ENCODE measurements at places on chromosomes 3 and 15.

DNA sequence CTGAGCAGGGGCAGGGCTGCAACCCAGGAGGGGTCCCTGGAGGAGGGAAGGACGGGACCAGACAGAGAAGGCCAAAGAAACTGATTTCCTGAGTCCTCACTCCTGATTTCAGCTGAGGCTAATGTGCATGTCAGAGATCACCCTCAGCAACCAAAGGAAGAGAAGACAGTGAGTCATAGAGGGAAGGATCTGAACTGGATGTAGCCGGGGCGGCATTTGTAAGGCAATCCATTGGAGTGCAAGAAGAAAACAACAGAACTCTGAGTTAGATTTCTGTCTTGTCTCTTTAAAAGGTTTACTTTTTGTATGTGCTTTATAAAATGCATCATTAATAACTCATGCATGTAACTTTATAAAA lies 105.3 kb upstream of the AGBL1 start:
- DNase-seq: no peak

DNA sequence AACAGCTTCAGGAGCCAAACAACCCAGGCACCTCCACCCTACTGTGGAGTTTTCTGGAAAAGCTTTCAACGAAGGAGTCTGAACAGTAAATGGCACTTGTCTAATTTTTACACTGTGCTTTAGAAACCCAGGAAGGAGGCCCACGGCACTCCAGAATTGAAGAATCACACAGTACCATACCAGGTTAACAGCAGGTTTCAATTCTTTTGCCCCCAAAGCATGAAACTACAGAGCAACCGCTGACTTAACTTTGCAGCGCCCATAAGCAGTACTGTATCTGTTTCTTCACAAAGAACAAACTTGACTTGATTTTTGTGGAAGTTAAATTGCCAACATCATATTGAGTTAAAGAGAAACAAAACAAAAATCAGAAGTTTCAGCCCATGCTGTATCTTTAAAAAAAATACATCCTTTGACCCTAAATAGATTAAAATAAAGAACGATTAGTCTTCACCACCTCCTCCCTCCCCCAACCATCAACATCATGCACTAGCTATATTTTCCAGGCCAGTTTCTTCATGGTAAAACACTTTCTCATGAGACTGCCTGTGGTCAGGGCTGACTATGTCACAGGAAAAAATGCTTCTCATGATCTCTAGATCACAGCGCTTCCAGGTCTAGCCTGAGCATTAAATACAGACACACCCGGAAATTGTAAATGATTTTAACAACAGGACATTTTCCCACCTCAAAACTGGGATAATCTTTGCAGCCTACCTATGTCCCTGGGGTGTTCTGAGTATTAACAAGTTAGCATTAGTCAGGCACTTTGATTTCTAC lies 456.3 kb downstream of the FOXP1 start:
- DNase-seq: no peak

GRCh38 chr3:29521751-29522150 lies 240.9 kb downstream of the RBMS3 start:
- no peak for DNase-seq

GRCh38 chr3:169998668-169999131 lies 32.1 kb downstream of the SEC62 start:
- DNase-seq: no peak

DNA sequence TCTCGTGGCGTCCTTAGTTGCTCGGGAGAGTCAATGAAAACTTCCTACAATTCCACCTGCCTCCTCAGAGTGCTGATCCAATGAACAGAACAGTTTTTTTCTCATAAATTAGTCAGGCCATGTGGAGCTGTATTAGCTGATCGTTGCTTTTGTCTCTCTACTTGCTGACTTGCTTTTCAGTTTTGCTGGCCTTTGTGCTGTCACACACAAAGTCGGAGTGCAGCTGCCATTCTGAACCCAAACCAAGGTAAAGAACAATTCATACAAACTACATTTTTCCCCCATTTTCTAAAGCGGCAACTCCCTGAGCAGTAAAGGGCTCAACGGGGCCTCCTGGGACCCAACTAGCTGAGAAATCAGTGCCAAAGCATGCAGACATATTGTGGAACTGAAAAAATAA lies 43.1 kb downstream of the MEIS2 start:
- DNase-seq: no peak

- no peak for DNase-seq
Measured at GRCh38 chr15:40091861-40092255, 16.8 kb downstream of the BMF start.

GRCh38 chr3:146404436-146404835 lies 64.9 kb downstream of the PLSCR2 start:
- no peak for DNase-seq

- no peak for DNase-seq
Measured at GRCh38 chr3:151631946-151632345, 101.8 kb upstream of the AADACL2 start.

DNA sequence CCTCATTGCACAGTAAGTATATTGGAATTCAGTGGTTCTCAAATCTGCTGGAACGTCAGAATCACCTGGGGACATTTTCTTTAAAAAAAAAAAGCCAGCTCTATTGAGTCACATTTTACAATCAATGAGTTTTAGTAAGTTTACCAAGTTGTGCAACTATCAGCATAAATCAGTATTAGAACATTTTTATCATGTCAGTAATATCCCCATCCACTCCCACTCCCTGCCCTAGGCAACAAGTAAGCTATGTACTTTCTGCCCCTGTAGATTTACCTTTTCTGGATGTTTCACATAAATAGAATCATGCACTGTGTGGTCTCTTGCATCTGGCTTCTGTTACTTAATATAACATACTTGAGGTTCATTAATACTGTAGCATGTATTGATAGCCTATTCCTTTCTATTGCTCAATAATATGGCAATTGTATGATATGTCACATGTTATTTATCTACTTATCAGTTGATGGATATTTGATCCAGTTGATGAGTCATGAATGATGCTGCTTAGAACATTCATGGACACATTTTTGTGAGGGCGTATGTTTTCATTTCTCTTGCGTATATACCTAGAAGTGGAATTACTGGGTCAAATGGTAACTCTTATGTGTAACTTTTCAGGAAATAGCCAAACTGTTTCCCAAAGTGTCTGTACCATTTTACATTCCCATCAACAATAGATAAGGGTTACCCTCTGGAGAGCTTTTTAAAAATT lies 180.5 kb downstream of the THSD4 start:
- no peak for DNase-seq

DNA sequence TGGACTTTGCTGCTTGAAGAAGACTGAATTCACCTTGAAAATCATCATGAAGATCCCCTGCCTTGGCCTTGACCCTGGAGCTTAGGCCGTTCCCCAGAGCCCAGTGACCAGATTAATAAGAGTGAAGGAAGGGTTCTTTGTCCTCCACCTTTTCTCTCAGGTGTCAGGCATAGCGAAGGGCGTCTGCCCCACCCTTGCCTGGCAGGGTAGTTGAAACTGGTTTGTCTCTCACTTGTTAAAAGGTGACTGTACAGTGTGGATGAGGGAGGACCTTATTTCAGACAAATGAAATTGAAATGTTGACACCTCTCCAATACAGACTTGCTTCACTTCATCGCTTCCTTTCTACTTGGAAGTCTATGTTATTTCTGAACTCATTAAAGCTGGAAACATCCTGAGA lies 223.7 kb upstream of the BHLHE40 start:
- DNase-seq: no peak

- no peak for DNase-seq
Measured at GRCh38 chr3:134594331-134594741, 56.5 kb downstream of the KY start.

- DNase-seq: no peak
Measured at GRCh38 chr15:55282284-55282833, 7.3 kb downstream of the RAB27A start.

DNA sequence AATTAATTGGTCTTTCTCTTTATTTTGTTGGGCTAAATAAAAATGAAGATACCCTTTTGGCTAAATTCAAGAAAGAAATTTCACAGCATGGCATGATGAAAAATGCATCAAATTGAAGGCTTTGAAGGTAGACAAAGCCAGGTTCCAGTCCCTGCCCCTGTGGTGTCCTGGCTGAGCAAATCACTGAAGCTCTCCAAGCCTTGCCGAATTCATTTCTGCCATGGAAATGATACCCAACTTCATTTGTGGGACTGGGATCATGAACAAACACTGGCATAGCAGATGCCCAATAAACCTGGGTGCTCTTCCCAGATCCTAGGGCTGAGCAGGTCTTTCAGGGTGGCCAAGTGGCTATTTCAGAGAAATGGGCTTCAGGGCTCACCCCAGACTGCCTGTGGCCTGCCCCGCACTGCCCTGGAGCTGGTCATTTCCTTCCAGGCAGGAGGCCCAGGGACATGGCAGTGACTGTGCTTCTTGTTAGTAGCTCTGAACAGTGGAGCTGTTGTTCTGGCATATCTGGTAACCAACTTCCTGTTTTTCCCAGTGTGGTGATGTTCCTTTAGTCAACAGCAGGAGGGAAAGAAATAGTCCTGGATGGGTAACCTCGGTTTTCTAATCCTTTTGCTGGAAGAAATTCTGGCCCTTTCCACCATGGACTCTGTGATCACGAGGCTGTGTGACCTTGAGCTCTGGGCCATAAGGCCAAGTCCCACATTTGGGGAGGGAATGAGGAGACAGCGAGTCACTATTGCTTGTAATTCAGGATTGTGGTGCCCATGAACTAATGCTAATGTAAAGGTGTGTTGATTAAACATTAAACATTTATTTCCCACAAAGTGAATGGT lies 47.6 kb downstream of the CTDSPL start:
- DNase-seq: no peak

DNA sequence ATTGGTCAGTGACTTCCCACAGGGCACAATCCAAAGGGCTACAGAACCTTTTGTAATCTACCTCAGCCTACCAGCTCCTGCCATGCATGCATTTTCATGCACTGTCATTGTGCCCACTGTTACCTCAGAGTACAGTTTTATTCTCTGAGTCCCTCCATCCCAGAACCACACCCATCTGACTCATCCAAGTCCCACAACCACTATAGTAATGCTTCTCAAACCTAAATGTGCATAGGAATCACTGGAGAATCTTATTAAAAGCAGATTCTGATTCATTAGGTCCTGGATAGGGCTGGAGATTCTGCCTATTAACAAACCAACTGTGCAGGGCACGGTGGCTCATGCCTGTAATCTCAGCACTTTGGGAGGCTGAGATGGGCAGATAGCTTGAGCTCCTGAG lies 3.7 kb upstream of the B3GALNT1 start:
- no peak for DNase-seq

GRCh38 chr3:104578558-104578957 lies 788.2 kb upstream of the ALCAM start:
- DNase-seq: no peak

GRCh38 chr3:105728771-105729312 lies 140.0 kb downstream of the CBLB start:
- DNase-seq: no peak

DNA sequence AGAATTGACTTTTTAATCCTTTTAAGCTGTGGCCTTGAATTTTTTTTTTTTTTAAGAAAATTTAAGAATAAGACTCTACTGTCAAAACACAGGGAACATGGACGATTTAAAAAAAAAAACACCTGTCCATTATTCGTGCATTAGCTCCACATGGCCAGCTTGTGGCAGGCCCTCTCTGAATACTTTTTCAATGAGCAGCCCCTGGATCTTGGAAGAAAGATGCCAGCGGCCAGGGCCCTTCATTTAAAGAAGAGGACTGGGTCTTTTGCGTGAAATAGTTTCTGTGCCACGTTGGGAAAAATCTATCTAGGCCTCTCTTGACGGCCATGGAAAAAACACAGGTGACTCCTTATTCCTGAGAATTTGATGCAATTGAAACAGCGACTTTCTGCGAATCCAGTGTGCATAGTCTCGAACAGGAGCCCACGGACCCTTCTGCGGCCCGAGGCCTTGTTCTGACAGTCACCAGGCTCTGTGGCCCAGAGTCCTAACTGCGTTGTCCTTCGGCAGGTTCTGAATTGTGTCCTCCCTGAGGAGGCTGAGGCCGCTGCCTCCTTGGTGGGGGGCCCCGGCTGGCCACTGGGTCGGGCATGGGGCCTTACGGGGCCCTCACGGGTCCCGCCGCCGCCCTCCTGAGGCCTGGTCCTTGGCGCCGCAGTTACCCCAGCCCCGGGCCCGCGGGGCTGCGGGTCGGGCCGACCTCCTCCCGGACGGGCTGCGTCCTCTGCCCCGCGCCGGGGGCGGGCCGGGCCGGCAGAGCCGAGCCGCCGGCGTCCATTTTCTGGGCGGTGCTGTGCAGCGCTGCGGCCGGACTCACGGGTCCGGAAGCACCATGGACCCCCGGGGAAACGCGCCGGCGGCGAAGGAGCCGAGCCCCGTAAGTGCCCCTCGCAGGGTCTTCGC lies 33.5 kb downstream of the ZBTB38 start:
- no peak for DNase-seq

DNA sequence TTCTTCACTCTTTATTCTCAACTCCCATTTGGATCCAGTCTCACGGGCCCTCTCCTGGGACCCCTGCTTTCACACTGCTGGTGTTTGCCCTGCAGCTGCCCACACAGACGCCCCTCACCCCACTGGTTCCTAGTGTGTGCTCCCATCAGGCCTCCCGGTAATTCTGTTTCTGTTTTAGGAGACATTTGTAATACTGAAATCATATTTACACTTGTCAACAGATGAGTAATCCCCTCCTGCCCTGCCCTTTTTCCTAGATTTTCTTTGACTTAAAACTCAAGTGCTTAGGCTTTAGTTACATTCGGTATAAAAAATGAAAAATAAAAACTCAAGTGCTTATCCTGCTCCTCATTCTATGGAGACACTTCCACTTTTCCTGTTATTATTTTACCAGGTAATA lies 18.4 kb upstream of the ABTB1 start:
- no peak for DNase-seq

DNA sequence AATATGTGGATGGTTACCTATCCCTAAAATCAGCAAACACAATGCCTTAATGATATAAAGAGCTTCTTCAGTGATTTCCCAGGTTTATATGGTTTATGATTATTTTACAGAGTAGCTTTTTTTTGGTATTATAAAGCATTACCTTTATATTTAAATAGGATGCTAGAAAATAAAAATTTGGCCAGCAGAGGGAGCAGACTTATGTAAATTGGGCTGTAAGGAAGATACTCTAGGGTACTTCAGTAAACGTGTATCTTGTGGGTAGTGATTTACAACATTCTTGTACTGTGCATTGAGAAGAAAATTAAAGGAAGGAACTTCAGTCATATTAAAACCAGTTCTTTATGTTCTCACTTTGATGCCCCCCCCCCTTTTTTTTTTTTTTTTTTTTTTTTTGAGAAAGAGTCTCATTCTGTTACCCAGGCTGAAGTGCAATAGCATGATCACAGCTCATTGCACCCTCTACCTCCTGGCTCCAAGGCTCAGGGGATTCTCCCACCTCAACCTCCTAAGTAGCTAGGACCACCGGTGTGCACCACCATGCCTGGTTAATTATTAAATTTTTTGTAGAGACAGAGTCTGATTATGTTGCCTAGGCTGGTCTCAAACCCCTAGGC lies 167.9 kb downstream of the BBX start:
- DNase-seq: peak; percentile 40

GRCh38 chr3:171972871-171973348 lies 66.5 kb upstream of the FNDC3B start:
- no peak for DNase-seq

- DNase-seq: no peak
Measured at GRCh38 chr15:68436680-68437079, 4.7 kb upstream of the ITGA11 start.
